ENCODE measurements at places on chromosomes 1 and 21. TPM values are rescaled to one million over a fixed set of nuclear protein-coding genes. Genes with fewer than 3 reads are reported as not detected.

Gene PCSK9
- total RNA-seq, result not detected

Gene TRIM67
- not detected for total RNA-seq

Gene PLD5
- not detected for total RNA-seq

Gene SLC22A15
- total RNA-seq, result 0.50 TPM

- no peak for DNase-seq
Measured at GRCh38 chr1:83043244-83043643, 955.7 kb downstream of the TTLL7 start.

GRCh38 chr1:118290046-118290445, 105.0 kb upstream of the SPAG17 start:
- DNase-seq, result peak; percentile 69

DNA sequence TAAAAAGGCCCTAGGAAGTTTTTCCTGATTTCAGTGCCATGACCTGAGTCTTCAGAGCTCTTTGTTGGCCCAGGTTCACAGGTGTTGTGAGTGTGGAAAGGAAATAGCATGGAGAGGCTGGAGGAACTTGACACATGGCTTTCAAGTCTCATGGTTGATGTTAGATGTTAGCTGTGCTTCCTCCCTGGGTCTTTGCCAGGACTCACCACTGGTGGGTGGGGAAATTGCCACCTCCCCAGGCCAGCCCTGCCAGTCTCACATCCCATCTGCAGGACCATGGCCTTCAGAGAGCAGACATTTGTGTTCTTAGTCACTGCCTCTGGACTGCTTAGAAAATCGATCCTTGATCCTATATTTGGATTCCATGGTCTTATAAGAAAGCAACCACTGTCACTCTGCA, 383.2 kb downstream of the DISC1 start:
- DNase-seq, result no peak

DNA sequence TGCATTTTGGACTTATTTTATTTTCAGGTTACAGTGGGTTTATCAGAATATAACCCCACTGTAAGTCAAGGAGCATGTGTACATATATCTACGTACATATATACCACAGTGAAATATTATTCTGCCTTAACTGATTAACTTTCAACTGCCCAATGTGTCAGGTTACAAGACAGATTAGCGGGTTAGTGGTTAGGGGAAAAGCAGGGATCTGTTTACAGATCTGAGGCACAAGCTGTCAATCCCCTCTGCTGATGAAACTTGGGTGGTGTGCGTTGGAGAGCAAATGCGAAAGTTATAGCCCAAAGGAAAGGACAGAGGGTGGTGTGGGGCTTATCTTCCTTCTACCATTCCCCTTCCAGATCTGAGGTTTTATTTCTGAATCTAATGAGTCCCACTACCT, 238.2 kb upstream of the KCNK2 start:
- no peak for DNase-seq

DNA sequence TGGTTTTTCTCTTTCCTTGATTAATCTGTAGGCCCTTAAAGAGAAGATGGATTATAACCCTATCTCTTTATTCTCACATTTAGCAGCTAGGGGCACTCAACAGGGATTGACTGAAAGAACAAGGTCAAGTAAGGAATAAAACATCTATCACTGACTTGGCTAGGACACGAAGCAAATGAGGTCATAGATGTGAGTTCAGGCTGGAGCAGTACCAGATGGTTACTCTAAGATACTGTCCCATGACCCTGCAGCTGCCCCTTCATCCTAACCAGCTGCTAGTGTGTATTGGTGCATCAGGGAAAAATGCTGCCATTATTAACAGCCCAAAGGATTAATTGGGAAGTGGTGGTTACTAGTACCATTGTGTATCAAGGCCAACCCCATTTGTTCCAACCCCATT, 221.9 kb downstream of the CTH start:
- no peak for DNase-seq

GRCh38 chr1:84086189-84086588, 57.9 kb upstream of the PRKACB start:
- DNase-seq, result peak; percentile 34

DNA sequence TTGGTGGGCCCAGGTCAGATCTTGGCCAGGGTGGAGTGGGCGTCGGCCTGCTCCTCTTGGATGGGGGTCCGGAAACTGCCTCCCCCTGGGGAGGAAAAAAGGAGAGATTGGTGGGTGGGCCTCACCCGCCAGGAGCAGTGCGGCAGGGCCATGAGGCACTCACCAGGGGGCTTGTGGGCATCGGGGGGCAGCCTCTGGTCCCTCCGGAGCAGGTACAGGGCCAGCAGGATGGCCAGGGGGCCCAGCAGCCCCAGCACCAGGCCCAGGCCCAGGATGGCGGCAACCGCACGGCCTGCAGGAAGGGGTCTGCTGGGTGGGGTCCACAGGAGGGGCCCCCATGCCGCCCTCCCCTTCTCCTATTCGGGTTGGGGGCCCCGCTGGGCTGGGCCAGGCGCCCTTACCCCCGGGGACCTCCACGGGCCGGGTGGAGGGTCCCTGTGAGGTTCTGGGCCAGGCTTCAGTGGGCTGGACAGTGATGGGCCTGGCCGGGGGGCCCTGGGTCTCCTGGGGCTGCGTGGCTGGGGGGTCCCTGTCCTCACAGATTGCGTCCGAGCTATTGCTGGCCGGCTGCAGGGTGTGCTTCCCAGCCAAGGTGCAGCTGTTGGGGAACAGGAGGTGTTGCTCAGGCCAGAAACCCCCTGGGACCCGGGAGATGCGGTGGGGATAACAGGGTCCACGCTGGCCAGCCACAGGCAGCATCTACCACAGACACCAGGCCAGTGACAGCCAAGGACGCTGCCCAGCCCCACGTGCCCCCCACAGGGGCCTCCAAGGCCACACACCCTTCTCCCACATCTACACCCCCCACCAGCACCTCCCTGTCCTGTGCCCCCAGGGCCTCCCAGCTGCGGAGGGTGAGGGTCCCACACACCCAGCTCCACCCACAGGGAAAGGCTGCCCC, 2.2 kb downstream of the TNFRSF4 start:
- peak; percentile 11 for DNase-seq

- no peak for DNase-seq
Measured at GRCh38 chr1:116449578-116449977, 76.5 kb downstream of the ATP1A1 start.

Data from psoas muscle (tissue), 8 donors.